ENCODE measurements at places on chromosomes 4 and X.

DNA sequence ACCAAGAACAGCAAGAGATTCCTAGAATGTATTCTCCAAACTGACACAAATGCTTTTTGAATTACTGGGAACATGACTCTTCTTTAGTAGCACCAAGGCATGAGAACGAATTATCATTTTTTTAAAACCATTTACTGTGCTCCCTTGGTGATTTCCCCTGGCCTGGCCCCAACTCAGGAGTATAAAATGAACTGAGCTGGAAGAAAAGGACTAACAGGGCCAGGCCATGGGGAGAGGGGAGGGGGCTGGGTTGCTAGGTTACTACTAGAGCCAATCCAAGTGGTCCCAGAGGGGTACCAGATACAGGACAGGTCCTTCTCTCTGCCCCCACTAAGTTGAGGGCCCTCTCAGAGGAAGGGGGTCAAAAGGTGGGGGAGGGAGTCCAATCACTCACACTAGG, 23.1 kb downstream of the SASH3 start:
- DNase-seq, result no peak

GRCh38 chrX:3549411-3549911, 164.0 kb downstream of the PRKX start:
- DNase-seq, result no peak

- DNase-seq, result no peak
Observed at GRCh38 chr4:119682099-119682498, 53.5 kb upstream of the PDE5A start.

- DNase-seq, result peak; percentile 68
Observed at GRCh38 chrX:139720136-139720535, 12.2 kb upstream of the MCF2 start.

DNA sequence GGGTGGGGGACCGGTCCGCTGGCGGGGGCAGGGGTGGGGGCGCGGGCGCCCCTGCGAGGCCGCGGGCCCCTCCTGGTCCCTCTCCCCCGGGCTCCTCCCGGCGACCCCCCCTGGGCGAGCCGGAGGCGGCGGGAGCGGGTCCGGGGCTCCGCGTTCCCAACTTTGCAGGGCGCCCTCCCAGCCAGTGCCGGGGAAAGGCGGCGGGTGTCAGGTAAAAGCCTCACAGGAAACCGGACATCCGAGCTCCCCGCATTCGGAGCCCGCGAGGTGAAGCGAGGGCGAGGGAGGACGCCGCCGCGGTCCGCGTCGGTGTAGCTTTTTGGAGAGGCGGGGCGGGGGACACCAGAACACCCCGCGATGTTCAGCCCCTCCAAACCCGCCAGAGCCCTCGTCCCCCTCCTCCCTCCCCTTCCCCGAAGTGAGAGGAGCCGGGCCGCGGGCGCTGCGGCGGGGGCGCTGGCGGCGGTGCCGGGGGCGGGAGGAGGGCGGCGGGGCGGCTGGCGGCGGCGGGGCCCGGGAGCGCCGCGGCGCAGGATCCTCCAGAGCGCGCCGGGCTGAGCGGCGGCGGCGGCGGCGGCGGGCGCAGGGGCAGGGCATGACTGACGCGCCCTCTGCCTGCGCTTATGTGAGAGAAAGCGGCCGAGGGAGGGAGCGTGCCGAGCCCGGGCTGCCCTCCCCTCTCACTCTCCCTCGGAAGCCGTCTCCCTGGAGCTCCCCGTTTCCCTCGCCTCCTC, at the start of gene VEGFC:
VEGFC (minus strand) TSS at position 597 of the 734 bp plus-strand sequence. CDS start 611 bp downstream, outside the sequence.
- peak; percentile 64 for DNase-seq

DNA sequence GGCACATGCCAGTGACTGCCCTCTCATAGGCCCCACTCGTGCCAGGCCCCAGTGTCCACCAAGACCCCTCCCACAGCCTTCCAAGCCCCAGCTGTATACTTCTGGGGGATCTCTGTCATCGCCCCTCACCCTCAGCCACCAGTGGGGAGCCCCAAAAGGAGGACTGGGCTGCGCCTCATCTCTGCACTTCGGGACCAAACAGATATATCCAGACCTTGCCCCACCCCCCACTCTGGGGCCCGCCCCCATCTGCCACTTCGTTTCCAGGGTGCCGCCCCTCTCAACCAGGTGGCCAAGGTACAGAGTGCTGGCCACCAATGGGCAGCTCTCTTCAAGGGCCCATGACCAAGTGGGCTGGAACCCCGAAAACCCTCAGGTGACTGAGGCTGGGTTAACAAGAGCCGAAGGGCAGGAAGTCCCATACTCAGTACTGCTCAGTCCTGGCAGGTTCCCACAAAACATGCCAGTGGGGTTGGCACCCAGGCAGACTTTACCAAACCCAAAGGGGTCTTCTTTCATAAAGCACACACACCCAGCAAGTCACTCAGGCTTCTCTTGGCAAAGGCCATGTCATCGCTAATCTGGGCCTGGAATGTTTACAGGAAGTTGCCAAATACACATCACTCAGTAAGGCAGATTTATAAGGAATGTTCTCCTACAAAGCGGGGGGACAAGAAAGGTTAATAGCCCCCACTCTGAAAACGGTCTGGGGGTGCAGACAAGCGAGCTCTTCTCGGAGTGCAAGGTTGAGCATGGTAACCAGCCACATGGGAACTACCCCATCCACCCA, 4.4 kb downstream of the ZFYVE28 start:
- DNase-seq, result peak; percentile 30

DNA sequence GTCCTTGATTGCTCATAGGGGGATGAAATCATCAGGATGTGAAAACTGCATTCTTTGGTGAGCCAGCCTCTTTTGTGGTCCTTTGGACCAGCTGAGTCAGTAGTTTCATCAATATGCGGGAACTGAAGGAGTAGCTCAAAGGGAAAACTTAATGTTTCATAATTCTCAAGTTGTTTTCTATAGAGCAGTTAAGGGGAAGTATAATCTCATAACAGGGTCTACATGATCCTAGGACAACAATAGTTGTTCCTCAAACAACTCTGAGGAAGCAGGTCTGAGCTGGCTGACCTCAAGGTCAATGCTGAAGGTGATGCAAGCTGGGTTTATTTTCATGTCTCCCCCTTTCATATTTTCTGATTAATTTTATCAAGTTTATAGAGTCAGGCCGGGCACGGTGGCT, 36.1 kb upstream of the IRF2 start:
- DNase-seq, result no peak

- no peak for DNase-seq
Observed at GRCh38 chr4:147288512-147288911, 192.4 kb upstream of the EDNRA start.

- peak; percentile 61 for DNase-seq
Observed at GRCh38 chr4:84957514-84958420, 8.7 kb downstream of the WDFY3 start.

GRCh38 chrX:129831091-129831885, 12.4 kb downstream of the ZDHHC9 start:
- no peak for DNase-seq

All from NCI-H226 (cell line).